ENCODE measurements at places on chromosomes 1 and 21. TPM values are rescaled to one million over a fixed set of nuclear protein-coding genes. Genes with fewer than 3 reads are reported as not detected.

- no peaks in the 10 kb centered on the region for H3K27me3 ChIP-seq
- no peak overlapping the region for H3K4me3 ChIP-seq
- H3K36me3 ChIP-seq, result no peaks in the 10 kb centered on the region
- no peak overlapping the region for H3K27ac ChIP-seq
- no peaks in the 10 kb centered on the region for H3K4me1 ChIP-seq
Measured at GRCh38 chr21:18340387-18340942, 63.1 kb downstream of the TMPRSS15 start.

DNA sequence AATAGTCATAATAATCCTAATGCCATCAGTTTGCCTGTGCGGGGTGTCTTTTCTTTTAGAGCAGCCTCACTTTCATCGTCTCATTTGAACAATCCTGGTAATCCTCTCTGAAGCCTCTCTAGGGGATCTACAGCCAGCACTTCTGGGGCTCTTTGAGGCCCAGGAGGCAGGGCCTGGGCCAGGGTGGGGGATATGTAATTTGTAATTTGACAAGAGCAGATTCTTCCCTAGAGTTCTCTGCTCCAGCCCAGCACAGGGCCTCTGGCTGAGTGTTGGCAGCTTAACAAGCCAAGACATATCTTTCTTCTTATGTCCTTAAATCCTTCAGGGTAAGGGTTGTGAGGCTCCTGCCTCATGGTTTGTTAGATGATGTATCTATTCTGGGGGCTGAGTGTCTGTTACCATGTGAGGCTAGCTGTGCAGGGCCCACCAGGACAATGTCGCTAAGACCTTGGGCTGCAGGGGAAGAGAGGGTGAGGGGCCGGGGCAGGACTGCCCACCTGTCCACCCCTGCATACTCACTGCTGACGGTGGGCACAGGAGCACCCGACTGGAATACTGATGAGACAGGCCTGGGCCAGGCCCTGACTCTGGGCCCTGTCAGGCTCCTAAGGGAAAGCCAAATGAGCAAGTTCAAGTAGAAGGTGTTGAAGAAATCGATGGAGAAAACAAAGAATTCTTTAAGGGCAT lies 45.3 kb upstream of the PARP1 start:
- H3K27me3 ChIP-seq, result no peaks in the 10 kb centered on the region
- no peaks in the 10 kb centered on the region for H3K36me3 ChIP-seq
- no peak overlapping the region for H3K4me3 ChIP-seq
- no peaks in the 10 kb centered on the region for H3K4me1 ChIP-seq
- DNase-seq, result no peak

OPTC gene
- total RNA-seq, result not detected

GBP1 gene
- total RNA-seq, result 43.8 TPM

TMEM201 gene
- total RNA-seq, result 9.4 TPM

Data from aorta (tissue), 5 donors.